ENCODE measurements at places on chromosomes 13 and 19.

DNA sequence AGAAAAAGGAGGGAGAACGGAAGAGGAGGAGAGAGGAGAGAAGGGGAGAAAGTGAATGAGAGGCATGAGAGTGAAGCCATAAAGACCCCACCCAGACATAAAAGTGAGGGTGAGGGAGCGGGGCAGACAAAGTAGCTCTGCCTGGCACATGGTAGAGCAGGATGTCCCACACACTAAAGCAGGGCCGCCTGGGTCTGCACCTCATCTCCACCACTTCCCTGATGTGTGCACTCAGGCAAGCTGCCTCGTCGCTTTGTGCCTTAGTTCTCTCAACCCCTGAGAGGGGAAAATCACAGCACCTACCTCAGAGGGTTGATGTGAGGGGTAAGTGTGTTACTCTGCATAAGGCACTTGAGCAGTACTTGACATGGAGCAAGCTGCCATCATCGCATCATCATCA lies 488.1 kb downstream of the COG6 start:
- no peak for DNase-seq

GRCh38 chr19:2122251-2122650 lies 25.5 kb downstream of the IZUMO4 start:
- DNase-seq = no peak

GRCh38 chr13:89577301-89577700 lies 1770.2 kb upstream of the MIR17HG start:
- DNase-seq = no peak

DNA sequence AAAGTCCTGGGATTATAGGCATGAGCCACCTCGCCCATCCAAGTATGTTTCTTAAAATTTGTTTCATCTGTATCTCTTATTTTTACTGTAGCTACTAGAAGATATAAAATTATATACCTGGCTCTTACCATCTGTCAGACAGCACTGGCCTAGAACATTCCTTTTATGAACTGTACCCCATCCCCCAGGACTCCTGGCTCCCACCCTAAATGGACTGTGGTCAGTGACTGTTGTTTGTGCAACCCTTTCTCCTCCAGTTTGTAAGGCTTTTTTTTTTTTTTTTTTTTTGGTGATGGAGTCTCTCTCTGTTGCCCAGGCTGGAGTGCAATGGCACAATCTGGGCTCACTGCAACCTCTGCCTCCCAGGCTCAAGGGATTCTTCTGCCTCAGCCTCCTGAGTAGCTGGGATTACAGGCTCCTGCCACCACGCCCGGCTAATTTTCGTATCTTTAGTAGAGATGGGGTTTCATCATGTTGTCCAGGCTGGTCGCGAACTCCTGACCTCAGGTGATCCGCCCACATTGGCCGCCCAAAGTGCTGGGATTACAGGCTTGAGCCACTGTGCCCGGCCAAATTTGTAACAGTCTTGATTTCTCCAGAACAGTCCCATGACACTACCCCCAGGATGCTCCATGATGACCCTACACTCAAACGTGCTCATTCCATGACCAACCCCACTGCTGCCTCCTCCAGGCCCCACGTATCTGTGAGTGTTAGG lies 2.5 kb downstream of the NDUFA3 start:
- DNase-seq = no peak

GRCh38 chr13:102703726-102704035 lies 8.8 kb upstream of the METTL21C start:
- DNase-seq = no peak

GRCh38 chr13:46655377-46656180 lies 102.6 kb downstream of the LRCH1 start:
- DNase-seq = no peak

DNA sequence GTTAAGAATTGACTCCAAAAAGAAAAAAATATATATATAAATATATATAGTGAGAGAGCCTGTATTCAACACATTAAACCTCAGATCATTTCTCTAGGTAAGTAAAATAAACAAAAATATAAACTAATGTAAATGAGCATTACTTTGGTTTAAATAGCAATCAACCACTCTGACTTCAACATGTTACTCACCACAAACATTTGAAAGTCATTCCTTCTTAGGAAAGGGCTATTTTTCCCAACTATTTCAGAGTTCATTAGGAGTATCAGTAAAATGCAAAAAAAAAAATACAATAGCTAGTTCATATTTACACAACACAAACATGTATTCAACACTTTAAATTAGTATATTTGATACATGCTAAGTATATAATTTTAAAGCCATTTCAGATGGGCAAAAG lies 40.5 kb downstream of the KLF12 start:
- DNase-seq = no peak

DNA sequence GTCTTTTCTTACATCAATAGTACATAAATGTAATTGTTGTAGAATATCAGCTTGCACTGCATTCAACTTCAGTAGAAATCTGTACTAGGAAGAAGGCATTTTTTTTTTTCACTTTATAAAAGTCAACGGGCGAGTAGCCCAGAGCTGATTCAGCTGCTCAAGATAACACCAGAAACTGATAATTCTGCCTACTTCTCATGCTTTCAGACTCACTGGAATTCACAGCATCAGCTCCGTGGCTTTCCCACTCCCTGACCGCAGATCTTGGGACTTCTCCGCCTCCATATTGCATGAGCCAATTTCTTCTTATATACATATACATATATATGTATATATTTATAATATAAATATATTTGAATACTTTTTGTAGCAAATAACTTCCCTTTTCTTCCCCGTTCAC lies 263.1 kb upstream of the RXFP2 start:
- no peak for DNase-seq

GRCh38 chr19:41746593-41747227 lies 8.6 kb upstream of the CEACAM6 start:
- DNase-seq = peak; percentile 46

- no peak for DNase-seq
Measured at GRCh38 chr13:113472355-113473025, 18.0 kb downstream of the DCUN1D2 start.

DNA sequence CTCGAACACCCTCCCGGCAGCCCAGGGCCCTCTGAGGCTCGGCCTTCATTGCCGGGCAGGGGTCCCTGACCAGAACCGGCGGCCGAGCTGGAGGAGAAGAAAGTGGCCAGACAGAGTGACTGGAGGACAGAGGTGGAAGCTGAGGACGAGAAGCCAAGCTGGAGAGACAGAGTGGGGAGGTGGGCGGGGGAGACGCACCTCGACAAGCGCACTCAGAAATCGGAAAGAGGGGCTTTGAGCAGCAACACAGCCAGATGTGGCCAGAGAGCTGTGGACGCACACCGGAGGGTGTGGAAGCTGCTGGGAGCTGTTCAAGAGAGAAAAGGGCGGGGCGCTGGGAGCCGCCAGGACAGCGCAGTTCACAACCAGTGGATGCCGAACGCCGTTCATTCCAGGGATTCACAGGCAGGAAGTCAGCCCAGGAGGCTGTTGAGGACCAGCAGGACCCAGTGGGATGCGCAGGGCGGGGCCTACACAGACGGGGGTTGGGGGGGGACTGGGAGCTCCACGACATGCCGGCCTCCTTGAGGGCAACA lies 28.2 kb upstream of the C13orf46 start:
- no peak for DNase-seq

- DNase-seq = no peak
Measured at GRCh38 chr19:11064831-11065303, 24.4 kb upstream of the LDLR start.

GRCh38 chr13:106310291-106310865 lies 225.1 kb downstream of the EFNB2 start:
- DNase-seq = no peak

GRCh38 chr13:113369881-113370280 lies 6.0 kb upstream of the GRTP1 start:
- DNase-seq = no peak

Data from CD4-positive, alpha-beta T cell treated with Interleukin-4 for 1 hour (primary cell).